Suppressor macrophage treated with lipopolysaccharide for 1 hour (primary cell): ENCODE measurements at places on chromosomes 3 and 15.

DNA sequence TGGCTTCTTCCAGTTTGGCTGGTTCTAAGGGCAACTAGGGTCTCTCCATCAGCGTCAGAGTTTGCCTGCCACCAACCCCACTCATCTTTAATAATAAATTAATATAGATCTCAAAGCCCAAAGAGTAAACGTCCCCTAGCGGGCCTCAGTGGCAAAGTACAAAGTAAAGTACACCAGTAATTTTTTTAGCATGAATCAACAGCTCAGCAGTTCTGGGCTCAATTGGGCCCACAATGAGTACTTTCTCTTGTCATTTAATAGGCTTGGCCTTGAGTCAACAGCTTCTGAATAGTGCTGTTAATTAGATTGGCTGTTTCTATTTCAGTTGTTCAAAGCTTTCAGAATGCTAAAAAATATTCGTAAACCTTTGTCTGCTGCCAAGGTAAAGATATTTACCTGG, 89.0 kb upstream of the PFN2 start:
- DNase-seq: no peak

DNA sequence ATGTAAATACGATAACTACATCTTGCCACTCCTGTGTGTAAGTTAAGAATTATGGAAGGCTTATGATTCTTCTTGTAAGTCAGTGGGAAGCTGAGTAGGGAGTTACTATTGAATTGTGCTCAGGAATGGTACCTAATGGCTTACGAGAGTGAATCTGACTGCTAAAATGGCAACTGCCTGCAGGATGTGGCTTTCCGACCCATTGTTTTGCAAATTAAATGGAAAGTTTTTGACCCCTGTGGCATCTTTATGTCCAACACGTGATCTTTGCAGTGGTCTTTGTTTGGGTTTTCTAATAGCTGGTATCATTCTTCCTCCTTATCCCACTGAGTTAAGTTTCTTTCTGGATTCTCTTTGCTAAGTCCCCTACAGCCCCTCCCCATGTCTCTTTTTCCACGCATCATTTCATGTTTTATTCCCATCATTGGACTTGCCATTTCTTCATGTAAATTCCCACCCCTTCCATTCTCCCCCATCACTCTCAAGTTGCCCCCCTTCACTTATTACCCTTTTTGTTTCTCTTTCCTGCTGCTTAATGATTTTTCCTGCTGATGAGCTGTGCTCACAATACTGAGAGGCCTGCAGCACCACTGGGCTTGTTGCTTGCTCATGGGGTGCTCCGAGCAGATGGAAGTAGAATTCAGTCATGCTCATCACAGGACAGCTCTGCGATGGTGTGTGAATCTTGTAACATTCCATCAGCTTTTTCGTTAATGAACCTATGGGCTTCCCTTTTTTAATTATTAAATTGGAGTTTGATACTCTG, 428.2 kb upstream of the IL12A start:
- DNase-seq: no peak

DNA sequence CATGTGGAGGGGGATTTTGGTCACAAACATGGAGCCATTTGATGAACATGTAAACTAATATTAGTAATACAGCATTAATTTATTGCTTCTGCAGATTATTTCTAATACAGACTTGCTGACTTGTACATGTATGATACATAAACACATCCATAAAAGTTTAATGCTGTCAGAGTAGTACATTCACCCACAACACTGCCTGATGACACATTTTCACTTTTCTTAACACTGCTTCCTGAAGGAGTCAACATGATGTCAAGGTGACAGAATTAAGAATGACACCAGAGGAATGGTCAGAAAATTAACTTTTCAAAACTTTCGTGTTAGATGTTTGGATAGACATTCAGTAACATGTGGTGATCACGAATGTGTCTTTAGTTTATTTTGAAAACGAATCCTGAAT, 199.4 kb downstream of the SATB1 start:
- peak; percentile 10 for DNase-seq

DNA sequence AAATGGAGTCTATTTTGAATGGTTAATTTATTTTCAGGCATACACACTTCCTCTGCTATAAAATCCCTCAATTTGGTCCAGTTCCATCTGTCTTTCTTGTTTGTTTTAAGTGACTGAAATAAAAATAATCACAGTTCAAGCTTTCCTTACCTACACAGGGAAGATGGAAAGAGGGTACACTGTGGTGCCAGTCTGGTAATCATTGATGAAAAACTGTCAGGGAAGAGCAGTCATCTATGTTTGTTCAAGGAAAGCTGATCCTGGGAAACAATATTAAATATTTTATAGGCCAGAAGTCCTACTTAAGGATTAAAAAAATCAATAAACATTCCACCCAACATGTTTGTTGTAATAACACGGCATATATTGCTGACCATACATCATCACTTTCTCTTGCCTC, 115.2 kb upstream of the KCNMB2 start:
- DNase-seq: no peak

GRCh38 chr15:82768414-82769054, 37.3 kb downstream of the FSD2 start:
- DNase-seq: no peak

DNA sequence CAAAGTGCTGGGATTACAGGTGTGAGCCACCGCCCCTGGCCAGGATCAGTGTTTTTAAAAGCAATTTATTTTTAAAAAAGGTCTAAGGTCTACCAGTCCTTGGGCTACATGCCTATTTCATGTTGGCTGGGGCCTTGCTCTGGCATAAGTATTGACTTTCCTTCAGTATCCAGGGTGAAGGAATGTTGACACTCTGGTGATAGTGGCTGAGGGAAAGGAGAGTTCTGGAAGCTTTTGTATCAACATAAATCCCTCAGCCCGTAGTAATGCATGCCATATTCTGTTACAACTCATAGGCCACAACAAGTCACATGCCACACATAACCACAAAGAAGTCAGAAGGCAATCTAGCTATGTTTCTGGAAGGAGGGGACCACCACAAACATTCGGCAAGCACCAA, 273.9 kb downstream of the ROBO2 start:
- DNase-seq: no peak

DNA sequence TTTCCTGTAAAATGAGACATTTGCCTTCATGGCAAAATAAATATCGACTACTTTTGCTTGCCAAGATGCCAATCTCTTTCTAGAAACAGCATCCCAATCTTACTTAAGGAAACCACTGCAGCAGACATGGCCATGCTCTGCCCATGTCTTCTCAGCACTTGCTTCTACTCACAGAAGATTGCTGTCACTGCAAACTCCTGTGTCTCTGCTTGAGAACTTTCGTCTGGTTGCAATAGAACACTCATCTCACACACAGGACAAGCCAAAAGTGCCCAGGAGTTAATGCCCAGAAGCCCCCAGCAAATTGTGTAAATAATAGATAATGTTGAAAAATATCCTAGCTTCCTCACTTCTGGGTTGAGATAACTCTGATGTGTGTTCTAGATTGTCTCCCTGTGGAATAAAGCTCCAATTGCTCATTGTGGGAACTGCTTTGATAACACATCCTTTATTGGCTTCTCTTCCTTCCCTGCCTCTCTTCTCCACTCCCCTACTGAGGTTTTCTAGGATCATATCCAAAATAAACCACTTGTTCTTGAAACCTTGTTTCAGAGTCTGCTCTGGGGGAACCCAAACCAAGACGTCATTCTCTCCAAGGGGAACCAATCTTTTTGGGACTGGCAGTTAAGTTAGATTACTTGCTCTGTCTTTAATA, 156.3 kb upstream of the STRIT1 start:
- DNase-seq: no peak

DNA sequence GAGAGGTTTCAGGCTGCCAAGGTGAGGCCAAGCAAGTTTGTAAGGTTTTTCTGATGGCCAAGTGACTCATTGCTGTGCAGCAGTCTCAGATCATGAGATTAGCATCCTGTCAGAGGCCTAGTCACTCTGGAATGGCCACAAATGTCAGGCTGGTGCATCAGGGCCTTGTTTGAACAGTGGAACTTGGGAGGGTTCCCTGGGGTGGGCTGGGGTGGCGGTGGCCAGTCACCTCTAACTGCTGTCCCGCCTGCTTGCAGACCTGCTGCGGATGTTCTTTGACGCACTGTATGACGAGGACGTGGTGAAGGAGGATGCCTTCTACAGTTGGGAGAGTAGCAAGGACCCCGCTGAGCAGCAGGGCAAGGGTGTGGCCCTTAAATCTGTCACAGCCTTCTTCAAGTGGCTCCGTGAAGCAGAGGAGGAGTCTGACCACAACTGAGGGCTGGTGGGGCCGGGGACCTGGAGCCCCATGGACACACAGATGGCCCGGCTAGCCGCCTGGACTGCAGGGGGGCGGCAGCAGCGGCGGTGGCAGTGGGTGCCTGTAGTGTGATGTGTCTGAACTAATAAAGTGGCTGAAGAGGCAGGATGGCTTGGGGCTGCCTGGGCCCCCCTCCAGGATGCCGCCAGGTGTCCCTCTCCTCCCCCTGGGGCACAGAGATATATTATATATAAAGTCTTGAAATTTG, 2.8 kb upstream of the FAM131A start:
- peak; percentile 69 for DNase-seq
